ENCODE measurements at places on chromosomes 2 and 18.

DNA sequence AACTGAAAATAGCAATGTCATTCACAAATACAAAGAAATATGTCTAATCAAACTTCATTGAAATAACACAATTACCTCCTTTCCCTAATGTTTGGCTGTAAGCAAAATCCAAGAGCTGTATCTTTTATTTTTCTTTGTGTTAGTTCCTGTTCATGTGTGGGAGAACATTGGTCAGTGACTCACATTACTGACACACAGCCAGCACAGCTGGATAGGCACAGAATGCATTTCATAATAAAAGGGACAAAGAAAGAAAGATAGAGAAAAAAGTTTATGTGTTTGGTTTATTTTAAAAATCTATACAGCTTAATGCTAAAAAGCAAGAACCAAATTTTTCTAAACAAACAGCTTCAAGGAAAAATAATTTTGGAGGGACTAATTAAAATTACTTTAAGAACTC lies 185.6 kb upstream of the COL3A1 start:
- DNase-seq, result no peak

- DNase-seq, result no peak
Measured at GRCh38 chr2:40955635-40956034, 503.7 kb upstream of the SLC8A1 start.

DNA sequence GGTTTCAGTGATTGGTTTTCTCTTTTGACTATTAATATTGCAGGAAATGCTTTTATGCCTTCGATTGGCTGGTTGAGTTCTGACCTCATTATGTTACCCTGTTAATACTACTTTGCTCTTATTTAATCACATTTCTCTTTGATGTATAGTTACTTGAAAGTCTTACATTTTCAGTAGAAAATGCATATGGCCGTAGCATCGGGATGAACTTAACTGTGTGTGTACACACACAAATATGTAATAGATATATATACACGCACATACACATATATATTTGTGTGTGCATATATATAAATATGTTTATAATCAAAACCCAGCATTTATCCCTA lies 1.6 kb downstream of the EPC2 start:
- no peak for DNase-seq

DNA sequence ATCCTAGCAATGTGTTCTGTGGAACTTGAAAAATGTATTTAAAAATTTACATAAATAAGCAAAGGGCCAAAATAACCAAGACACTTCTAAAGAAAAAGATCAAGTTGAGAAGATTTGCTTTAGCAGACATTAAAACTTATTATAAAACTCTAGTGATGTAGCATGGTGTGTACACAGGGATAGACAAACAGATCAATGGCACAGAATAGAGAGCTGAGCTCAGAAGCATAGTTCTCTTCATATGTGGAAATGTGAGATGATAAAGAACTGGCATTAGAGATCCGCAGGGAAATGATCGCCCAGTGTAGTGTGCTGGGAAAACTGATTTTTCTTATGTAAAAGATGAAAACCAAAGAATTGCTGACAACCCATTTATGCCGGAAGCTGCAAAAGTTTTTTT lies 39.4 kb downstream of the SERPINB8 start:
- DNase-seq, result no peak

DNA sequence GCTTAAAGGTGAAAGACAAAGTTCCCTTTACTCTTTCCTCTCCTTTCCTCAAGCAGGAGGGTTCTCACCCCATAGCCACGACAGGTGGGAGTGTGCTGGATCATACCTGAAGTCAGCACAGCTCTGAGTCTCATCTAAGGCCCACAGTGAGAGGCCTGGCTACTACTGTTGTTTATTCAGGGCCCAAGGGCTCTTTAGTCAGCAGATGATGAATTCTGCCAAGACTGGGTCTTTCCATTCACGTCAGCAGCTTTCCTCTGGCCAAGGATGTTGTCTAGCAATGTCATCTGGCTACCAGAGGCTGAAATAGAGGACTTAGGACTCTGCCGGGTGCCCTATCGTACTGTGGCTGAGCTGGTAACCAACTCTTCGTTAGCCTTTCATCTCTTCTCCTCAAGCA lies 308.4 kb upstream of the THUMPD2 start:
- DNase-seq, result no peak

DNA sequence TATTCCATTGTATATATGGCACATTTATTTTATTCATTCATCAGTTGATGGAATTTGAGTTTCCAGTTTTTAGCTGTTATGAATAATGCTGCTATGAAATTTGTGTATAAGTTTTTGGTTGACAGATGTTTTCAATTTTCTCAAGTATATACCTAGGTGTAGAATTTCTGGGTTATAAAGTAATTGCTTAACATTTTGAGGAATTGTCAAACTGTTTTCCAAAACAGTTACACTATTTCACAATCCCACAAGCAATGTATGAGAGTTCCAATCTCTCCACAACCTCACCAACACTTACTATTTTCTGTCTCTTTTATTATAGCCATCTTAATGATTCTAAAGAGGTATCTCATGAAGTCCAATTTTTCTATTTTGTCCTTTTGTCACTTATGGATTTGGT lies 12.5 kb upstream of the WDSUB1 start:
- DNase-seq, result no peak

DNA sequence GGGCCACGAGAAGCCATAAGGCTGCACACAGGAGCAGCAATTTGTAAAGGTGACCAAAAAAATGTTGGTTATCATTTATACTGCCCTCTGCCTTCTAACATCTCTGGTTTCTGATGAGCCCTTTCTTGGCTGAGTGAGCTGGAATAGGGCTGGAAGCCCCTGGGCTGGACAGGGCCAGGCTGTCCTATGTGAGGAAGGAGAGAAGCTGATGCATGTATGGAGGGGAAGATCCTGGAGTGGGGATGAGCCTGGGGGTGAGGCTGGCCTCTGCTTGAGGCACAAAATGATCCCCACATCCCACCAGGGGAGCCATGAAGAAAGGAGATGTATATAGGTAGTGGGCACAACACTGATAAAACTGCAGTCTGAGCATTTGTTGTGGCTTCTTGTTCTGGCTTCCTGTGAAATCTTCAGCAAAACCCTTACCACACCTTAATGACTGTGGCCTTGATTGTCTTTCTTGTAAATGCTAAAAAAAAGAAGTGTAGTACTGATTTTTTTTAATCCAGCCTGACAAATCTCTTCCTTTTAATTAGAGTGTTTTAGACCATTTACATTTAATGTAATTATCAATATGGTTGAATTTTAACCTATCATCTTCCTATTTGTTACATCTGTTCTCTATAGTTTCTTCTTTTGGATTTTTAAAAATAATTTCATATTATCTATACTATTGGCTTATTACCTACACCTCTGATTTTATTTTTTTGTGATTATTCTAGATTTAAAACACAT lies 5.6 kb downstream of the SNED1 start:
- no peak for DNase-seq

GRCh38 chr2:104388296-104388695 lies 465.6 kb upstream of the POU3F3 start:
- no peak for DNase-seq

- no peak for DNase-seq
Measured at GRCh38 chr2:145748927-145749326, 1229.0 kb upstream of the ZEB2 start.

GRCh38 chr2:40740419-40740818 lies 288.5 kb upstream of the SLC8A1 start:
- DNase-seq, result no peak

DNA sequence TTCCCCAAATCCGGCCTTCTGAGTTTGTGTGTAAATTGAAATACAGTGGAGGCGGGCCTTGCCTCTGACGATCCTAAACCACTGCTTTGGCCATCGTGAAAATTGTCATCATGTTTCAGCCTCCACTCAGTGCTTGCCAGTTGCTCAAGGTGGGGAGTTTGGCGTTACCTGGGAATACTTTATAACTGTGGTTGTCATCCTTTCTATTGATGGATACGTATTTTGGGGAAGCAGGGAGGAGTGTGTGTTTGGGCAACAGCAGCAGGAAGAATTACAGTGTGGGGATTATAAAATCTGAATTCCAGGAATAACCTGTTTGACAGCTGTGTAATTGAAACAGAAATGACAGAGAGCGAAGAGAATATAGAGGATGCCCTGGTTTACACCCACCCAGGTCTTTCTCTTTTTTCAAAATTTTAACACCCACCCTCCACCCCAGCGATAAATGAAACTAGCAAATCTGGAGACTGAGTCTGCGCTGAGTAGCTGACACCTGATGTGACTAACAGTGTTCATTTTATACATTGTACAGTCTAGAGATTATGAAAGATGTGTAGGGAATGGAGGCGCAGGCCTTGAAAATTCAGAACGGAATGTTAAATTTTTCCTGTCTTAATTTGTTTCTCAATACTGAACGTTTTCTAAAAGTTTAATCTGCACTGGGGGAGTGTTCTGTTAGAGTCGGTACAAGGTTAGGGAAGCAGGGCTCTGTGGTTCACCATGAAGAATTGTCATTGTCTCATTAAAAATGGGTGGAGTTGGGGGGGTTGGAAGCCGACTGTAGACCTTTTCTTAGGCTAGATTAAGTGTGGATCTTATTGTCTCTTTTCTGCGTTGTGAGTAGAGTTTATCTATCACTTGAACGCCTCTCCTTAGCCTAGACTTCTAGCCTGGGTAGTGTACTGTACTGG lies 1.6 kb downstream of the MAP4K4 start:
- DNase-seq, result no peak

DNA sequence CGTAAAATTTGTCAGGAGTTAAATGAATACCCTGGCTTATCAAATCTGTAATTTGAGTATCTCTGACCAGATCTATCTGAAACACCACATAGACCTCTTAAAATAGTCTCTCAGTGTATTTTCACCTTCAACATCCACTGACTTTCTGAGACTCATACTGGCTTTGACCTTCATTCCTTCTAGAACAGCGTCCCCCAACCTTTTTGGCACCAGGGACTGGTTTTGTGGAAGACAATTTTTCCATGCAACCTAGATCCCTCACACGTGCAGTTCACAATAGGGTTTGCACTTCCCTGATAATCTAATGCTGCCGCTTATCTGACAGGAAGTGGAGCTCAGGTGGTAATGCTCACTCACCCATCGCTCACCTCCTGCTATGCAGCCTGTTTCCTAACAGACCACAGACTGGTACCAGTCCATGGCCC lies 3.2 kb downstream of the NBAS start:
- DNase-seq, result no peak

DNA sequence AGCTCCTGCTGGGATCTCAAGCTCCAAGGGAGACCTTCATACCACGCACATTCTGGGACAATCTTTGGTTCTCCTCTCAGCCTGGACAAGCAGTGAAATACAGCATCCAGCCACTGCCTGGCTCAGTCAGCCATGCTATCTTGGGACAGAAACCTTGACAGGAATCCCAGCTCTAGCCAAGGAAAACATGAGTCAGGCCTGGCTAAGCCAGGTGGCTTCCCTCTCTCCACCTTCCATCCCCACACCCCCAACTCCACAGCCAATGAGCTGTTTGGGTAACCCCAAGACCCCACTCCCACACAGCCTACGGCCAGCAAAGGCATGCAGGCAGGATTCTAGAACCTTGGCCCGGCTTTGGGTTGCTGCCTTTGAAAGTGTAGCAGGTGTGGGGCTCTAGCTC lies 64.9 kb downstream of the MCFD2 start:
- no peak for DNase-seq

DNA sequence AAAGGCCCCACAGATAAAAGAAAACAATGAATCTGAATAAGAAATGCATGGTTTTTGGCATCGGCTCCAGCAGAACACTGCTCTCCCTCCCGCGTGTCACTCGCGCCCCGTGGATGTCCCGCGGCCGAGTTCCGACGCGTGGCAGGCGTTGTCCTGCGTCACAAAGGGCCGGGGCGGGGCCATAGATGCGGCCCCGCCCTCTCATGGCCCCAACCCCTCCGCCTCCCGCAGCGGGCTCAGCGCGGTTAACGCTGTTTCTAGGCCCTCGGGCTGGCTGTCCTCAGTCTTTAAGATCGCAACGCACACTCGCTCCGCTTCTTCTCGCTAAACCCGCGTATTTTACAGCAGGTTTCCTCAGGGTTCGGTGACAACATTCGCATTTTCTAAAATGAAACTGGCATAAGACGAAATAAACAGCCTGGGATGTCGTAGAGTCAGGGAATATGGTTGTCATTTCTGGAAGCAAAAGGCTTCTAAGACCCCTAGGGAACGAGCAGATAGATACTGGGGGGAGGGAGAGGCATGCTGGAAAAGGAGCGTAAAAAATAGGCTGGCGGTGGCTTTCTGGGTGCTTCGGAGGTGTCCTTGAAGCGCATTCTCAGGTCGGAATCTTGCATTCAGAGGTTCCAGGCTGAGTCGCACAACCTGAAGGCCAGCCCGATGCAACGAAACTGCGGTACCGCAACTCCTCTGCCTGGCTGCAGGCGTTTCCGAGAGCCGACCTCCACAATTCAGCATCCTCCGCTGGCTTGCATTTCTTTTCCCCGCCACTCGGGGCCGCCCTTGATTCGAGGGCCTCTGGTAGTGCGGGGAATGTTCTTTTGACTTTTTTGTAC lies at the start of gene FKBP7:
FKBP7 (minus strand) TSS at position 162 of the 836 bp plus-strand sequence; CDS start at position 61, 101 bp downstream.
- DNase-seq, result peak; percentile 71

- DNase-seq, result no peak
Measured at GRCh38 chr2:23590241-23590869, 205.4 kb downstream of the KLHL29 start.

GRCh38 chr2:147846412-147847081 lies 1.7 kb downstream of the ACVR2A start:
- no peak for DNase-seq

DNA sequence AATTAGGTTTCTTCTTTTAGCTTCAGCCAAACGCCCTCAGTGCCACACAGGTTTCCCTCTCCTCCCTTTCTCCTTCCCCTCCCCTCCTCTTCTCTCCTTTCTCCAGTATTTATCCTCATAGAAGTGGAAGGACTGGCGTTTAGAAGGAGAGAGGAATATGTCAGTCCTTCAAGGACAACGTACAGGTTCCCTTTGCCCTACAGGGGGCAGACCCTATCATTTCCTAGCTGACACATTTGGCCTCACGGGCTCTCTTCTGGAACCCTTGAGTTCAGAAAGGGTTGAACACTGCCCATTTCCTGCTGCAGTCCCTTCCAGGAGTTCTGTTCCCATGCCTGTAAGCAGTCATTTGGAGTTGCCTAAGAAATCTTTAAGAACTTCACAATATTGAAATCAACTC lies 46.1 kb downstream of the CDCA7 start:
- DNase-seq, result no peak

DNA sequence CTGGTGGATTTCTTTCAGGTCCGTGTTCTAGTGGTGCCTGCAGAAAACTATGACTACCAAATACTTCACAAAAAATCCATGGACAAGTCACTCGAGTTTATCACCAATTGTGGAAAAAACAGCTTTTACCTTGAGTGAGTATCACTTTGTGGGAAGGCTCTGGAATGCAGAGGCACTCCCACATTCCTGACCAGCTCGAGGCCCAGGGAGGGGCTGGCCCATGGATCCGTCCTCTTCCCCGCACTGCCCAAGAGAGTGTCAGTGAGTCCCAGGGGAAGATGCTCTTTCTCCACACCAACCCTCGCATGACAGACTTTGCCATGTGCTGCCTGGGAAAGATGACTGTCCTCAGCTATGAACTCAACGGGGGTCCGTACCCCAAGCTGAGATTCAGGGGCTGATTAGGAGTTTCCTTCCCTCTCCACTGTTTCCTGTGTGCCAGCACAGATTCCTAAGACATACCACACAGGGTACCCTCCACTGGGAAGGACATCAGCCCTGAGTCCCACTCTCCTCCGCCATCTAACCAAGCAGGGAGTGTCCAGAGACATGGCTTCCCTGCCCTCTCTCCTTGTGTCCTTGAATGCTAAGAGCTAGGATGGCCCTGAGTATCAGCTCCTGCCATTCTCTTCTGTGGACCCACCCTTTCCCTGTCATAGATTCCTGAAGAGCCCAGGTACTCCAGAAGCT lies 155.9 kb downstream of the LAMA3 start:
- DNase-seq, result no peak

GRCh38 chr2:240430595-240430994 lies 4.9 kb upstream of the GPC1 start:
- no peak for DNase-seq

GRCh38 chr18:49690312-49690711 lies 123.0 kb downstream of the ACAA2 start:
- no peak for DNase-seq
